ENCODE measurements at places on chromosomes 5 and 9. TPM values are rescaled to one million over a fixed set of nuclear protein-coding genes. Genes with fewer than 3 reads are reported as not detected.

The TRIM36 gene
- total RNA-seq, result 0.06 TPM

DNA sequence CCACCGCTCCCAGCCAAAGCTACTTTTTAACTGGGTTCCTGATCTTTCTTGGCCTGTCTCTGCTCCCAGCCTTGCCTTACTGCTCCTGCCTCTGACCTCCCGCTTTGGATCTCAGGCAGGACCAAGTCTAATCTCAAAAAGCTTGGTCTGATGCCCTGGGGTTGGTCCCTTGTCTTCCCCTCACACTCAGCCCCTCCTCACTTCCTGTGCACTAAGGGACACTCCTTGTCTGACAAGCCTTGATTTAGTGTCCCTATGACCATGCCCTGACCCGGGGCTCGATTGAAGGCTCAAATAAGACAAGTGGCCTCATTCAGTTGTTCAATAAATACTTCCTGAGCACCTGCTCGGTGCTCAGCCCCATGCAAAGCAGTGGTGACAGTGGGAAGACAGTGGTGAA lies 3.7 kb upstream of the GTF3C5 start:
- DNase-seq, result no peak

DNA sequence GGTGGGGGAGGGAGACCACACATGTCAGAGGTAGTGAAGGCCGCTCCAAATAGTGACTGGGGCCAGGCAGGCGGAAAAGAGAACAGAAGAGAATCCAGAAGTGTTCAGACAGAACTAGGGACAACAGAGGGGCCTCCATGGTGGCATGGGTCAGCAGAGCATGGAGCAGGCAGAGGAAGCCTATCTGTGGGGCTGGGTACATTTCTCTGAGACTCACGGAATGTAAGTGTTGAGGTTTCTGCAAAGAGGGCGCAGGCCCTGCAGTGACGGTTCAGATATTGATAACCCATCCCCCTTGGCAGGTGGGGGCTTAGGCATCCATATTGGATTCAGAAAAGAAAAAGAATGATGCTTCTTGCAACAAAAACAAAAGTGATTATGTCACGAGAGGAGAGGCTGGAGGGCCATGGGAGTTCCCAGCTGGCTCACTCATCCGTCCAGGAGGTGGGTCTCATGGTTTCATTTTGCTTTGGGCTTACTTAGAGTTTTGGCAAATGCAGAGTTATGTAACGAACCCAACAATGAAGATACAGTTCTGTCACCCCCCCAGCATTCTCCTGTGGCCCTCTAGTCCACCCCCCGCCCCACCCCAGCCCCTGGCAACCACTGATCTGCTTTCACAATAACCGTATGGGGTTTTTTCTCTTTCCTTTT lies 5.4 kb upstream of the RMND5B start:
- no peak for DNase-seq

DNA sequence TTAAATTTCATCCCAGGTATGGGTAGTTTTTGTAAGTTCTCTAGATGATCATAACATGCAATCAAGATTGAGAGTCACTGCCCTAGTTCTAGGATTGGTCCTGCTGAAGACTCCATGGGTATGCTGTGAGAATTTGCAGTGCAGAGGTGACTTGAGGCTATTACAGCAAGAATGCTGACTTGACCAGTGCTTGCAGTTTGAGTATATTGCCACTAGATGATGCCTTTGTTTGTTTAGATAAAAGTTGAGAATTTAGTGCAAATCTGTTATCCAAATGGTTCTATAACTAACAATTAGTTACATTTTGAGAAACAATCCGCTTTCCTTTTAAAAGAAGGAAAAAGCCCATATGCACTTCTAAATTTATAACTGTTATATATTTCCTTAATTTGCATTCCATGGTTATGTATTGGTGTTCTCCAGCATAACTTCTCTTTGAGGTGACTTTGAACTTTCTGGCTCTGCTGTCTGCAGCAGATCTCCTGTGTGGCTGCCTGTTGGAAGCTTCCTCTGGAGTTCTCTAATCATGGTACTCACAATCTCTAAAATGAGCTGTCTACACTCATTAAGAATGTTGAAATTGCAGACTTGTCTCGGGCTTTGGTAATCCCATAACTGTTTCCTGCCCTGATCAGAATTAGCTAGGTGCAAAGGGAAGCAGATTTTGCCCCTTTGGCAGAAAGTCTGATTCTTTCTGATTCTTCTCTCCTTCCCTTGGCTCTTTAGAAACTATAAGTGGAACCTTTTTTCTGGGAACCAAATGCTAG lies 24.9 kb downstream of the MELK start:
- no peak for DNase-seq

DNA sequence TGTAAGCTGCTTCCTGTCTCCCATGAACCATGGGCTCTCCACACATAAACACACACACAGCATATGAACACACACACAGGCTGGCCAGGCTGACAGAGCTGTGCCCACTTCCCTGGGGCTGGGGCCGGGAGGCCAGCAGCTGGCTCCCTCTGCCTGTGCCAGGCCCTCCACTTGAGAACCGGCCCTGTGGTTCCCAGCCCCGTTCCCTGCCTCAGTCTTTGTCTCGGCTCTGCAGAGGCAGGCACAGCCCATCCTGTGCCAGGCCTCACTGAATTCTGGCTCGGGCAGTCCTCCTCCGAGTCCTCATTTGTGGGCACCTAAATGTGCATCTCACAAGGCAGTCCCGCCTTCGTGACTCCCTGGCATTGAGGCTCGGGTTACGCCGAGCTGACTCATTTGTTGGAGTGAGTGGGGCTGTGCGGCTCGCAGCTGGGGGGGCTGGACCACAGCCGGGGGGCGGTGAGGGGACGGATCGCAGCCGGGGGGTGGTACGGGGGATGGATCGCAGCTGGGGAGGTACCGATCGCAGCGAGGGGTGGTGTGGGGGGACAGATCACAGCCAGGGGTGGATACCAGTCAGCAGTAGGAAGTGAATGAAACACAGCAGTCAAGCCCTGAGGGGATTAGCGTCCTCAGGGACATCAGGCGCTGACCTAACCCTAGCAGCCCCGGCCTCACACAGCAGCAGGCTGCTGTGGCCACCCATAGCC lies 72.3 kb downstream of the PSMB7 start:
- peak; percentile 91 for DNase-seq

DNA sequence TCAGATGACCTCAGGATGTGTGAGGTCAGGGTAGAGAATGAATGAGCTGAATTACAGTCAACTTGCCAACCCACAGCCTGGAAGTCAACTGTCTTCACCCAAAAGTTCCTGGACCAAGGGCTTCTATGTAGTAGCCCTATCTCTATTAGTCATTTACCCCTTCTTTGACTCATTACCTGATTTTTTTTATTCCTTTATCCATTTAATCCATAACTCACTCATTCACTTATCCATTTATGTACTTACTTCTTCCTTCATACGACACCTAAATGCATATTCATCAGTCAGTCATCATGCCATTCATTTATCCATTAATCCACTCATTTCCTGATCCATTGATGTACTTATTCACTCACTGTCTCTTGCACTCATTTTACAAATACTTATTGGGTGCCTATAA lies 212.7 kb downstream of the PAPPA start:
- no peak for DNase-seq

The CCL21 gene
- total RNA-seq, result 2.9 TPM

DNA sequence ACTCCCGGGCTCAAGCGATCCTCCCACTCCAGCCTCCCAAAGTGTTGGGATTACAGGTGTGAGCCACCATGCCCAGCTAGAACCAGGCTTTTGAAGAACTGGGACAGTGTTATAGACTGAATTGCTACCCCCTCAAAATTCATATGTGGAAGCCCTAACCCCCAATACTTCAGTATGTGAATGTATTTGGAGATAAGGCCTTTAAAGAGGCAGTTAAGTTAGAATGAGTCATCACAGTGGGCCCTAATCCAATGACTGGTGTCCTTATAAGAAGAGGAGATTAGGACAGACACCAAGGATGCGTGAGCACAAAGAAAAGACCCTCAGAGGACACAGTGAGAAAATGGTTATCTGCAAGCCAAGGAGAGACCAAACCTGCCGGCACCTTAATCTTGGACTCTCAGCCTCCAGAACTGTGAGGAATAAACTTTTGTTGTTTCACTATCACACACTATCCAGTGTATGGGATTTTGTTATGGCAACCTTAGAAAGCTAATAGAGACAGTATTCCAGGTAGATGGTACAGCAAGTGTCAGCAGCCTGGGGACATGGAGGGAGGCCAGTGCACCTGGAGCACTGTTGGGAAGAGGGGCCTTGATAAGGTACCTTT lies 31.4 kb upstream of the ERGIC1 start:
- DNase-seq, result no peak

The ANKRD18A gene
- 1.5 TPM for total RNA-seq

- no peak for DNase-seq
These were observed 12.8 kb upstream of the MTAP start for GRCh38 chr9:21789541-21790037.

DNA sequence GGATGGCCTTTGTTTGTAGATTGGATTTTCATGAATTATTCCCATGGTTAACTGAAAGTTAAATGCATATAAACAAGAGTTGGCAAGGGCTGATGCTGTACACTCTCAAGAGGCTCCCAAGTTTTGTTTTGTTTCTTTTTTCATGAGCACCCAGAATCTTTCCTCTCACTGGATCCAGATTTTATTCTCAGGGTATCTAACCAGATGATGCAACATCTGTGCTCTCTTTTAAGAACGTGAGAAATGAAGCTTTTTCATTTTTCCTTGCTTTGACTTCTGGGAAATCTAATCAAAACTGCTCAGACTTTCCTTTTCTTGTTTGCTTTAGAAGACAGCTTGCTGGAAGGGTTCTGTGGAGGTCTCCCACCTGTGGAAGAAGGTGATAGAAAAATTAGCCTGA lies 142.7 kb upstream of the SLC12A2 start:
- no peak for DNase-seq

GRCh38 chr5:73388740-73389139 lies 59.8 kb downstream of the FOXD1 start:
- DNase-seq, result no peak

DNA sequence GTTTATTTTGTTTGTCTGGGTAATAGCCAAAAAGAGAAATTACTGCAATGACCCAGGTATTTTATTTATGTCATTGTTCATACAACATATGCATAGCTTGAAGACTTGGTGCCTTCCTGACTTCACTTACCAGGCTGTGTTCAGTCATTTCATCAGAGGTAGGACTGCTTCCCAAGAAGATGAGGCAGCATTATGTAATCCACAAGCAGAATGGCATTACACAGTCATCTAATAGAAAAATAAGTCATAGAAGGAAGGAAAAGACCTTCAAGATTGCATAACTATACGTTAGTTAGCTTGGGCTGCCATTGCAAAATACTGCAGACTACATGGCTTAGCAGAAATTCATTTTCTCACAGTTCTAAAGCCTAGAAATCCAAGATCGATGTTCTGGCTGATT lies 167.5 kb downstream of the NMUR2 start:
- no peak for DNase-seq

The RORB gene
- 0.02 TPM for total RNA-seq

GRCh38 chr5:40572391-40572790 lies 107.3 kb upstream of the PTGER4 start:
- DNase-seq, result no peak
